Stimulated activated CD4-positive, alpha-beta T cell treated with anti-CD3 and anti-CD28 coated beads, Interleukin-12 subunit alpha, Interleukin-12 subunit beta, amount 100 ng/mL, for 24 hours (primary cell): ENCODE measurements at places on chromosomes 12 and 14.

GRCh38 chr12:11240348-11240930, 29.1 kb downstream of the PRB3 start:
- DNase-seq, result no peak

- no peak for DNase-seq
Measured at GRCh38 chr12:120554678-120555077, 20.5 kb downstream of the RNF10 start.

GRCh38 chr12:21308785-21309184, 25.9 kb downstream of the SLCO1A2 start:
- no peak for DNase-seq

- no peak for DNase-seq
Measured at GRCh38 chr14:60349663-60350365, 100.8 kb downstream of the PPM1A start.

- no peak for DNase-seq
Measured at GRCh38 chr14:82159624-82160023, 626.0 kb upstream of the SEL1L start.

DNA sequence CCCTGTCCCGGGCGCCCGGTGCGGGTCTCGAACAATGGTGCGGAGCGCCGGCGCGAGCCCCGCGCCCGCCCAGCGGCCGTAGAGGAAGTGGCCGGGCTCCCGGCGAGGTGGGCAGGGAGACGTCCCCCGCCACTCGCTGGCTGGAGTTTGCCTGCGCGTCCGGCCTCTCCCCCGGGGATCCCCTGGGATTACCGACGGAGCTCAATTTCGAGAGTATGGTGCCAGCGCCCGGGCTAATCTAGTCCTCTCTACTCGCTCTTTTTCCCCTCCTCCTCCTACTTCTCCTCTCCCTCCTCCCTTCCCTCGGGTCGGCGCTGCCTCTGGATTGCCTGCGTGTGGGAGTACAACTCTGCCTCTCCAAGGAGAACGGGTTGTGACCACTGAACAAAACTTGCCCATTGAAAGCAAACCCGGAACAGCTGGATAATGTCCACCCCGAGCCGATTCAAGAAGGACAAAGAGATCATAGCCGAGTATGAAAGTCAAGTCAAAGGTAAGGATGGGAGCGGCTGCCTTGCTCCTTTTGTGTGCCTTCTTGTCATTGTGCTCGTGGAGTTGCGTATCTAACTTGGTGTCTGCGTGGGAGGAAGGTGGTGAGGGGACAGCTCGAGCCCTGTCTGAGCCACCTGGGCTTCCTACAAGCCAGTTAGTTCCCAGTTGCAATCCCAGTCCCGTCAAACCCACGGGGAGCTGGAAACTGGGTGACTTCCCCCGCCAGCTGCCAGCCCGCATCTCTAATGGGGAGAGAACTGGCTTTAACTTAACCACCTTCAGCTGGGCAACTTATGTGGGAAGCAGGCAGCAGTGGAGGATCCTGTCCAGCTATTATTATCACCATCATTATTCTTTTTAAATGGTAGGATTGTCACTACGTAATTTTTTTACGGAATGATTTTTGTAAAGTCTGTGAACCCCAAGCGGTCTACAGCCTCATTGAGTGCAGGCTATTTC, at the start of gene SRGAP1:
Gene SRGAP1 (plus strand): TSS at position 310 of the 951 bp plus-strand sequence. CDS start 117 bp downstream, at position 427.
- DNase-seq, result no peak

DNA sequence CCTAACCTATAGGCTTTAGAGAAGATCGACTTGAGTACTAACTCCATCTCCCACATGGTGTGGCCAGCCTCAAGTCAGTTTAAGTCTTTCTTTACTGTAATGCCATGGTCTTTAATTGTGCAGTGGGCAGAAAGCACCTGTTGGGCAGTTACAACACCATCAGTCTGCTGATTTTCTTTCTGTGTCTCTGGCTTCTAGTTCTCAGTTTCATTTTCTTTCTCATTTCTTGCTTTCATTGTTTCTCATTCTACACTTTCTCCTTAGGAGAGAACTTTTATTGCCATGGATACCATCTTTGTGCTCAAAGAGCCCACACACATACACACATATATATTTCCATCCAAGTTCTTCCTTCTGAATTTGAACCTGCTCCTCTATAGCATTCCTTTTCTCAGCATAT, 96.1 kb upstream of the SLC16A7 start:
- no peak for DNase-seq

- DNase-seq, result no peak
Measured at GRCh38 chr14:94559638-94560290, 1.5 kb upstream of the SERPINA4 start.

DNA sequence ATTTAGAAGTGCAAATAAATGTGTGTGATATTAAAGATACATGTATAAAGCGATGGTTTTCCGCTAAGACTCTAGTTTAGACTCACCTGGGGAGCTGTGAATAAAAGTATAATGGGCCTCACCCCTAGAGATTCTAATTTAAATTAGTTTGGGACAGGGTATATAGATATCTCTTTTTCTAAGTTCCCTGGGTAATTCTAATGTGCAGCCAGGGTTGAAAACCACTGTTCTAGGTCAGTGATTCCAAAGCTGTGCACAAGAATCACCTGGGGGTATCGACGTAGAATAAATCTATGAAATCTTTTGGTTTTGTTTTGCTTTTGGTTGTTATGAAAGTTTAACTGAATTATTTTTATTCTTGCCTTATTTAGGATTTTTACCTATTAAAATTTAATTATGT, 302.1 kb downstream of the KCNH5 start:
- DNase-seq, result no peak

DNA sequence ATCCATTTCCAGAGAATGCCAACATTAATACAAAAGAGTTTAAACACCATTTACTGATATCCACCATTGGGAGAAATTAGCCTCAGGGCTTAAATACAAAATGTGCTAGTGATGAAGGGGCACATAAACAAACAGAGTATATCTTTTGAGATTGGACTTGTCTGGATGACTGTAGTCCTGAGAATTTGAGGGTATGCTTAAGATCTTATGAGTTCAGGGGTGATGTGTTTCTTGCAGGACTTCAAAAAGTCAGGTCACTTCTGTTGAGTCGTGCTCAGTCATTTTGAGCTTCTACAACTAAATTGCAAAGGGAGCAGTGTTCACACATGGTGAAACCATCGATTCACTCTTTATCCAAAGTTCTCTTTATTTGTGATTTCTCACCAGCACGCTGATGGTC, 425.7 kb downstream of the ATP23 start:
- no peak for DNase-seq

DNA sequence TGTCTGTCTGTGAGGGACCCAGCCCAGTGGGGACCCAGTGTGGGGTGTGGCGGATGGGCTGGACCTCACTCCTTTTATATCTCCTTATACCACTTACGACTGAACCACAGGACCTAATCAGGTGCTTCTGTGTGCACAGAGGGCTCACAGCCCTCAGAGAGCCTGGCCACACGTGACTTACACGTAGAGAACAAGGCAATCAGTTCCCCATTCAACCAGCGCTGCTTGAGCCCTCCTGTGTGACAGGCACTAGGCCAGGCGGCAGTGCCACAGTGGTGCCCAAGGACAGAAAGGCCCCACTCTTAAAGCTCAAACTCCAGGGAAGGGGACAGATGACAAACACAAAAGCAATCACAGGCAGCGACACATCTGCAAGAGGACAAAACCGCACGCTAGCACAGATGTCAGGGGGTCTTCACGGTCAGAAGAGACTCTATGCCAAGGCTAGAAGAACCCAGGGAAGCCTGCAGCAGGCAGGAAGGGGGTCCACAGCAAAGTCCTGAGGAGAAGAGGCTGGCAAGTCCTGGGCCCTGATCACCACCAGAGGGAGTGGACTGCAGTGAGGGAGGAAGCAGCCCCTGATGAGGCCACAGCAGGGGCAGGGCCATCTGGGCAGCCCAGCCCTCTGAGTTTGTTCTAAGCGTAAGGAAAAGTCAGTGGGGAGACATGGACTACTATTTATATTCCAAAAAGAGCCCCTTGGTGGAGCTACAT, 39.3 kb downstream of the SETD3 start:
- DNase-seq, result no peak

DNA sequence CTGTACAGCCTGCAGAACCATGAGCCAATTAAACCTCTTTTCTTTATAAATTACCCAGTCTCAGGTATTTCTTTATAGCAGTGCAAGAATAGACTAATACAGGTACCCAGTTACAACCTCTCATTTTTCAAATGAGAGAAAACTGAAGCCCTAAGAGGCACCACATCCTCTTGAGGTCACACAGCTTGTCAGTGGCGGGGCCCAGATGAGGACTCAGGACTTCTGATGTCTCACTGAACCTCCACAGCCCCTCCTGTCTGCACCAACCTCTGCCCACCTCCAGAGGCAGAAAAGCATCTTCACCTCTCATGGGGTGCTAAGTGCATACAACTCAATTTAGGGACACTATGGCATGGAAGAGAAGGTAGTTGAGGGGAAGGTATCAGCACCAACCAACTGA, 120.7 kb downstream of the CRACR2A start:
- DNase-seq, result no peak

- no peak for DNase-seq
Measured at GRCh38 chr14:92551044-92551841, 37.7 kb downstream of the RIN3 start.

DNA sequence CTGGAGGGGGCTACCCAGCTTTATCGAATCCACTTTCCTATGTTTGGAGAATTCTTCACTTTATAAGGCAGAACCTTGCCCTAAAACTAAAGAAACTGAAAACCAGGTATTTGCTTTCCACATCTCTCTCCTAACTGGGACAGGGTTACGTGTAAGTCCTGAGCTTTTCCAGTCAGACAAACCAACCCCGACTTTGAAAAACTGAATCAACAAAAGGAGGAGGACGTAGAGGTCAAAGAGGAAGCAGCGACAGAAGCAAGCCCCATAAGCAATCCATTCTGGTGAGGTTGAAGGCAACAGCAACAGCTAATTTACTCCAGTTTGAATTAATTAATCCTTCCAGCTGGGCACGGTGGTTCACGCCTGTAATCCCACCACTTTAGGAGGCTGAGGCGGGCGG, 47.2 kb downstream of the LRP6 start:
- DNase-seq, result no peak

GRCh38 chr12:111298582-111299436, 70.1 kb downstream of the PHETA1 start:
- peak; percentile 20 for DNase-seq
